Myocyte (in vitro differentiated cells): ENCODE measurements at places on chromosomes 5 and 9.

DNA sequence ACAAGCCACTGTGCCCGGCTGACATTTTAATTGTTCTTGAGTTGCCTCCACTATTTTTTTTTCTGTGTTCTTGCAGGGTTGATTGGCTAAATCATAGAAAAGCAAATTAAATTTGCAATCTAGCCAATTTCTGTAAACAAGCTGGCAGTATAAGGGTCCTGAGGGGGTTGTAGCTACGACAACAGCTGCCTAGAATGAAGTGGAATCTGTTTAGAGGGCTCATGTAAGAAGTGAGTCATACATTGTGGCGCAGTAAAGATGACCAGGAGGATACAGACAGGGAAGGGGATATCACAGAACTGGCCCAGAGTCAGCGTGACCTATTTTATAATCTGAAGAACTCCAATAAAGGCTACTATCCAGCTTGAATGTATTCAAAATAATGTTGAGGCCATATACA, 82.2 kb upstream of the TLE1 start:
- DNase-seq, result peak; percentile 76

DNA sequence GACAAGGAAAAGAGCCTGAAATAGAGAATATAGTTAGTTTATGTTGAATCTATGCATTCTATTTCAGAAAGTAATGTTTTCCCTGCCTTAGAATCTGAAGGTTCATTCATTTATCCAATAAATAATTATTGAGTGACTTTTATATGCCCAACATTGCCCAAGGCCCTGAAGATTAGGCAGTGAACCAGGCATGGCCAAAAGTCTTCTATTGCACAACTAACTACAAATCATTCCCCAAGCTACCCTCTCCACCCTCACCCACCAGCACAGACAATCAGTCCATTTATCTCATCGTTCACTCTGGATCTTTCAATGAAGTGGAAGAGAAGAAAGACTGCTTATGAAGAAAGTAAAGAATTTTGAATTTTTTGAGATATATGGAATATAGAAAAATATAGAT, 268.4 kb downstream of the PLK2 start:
- DNase-seq, result no peak

- DNase-seq, result no peak
Measured at GRCh38 chr5:97923496-97923895, 740.4 kb upstream of the RIOK2 start.

DNA sequence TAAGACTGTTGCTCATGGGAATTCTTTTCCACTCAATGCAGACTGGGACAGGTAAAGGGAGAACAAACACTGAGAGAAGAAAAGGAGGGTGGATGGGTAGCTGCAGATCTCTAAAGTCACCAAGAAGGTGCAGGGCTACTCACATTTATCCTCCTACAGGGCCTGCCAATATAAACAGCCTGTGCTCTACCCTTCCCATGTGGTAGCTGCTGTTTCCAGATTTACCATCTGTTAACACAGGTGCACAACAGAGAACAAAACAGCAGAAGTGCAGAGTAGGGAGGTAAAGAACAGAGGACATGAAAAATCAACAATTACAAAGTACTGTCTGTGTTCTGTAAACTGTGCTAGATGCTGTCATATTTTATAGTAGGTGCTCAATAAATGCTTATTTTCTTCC, 26.0 kb downstream of the JAKMIP2 start:
- no peak for DNase-seq

GRCh38 chr5:59506285-59506877, 387.1 kb downstream of the PDE4D start:
- peak; percentile 45 for DNase-seq
